ENCODE measurements at places on chromosomes 6 and 20. TPM values are rescaled to one million over a fixed set of nuclear protein-coding genes. Genes with fewer than 3 reads are reported as not detected.

Gene CLPSL2
- polyA plus RNA-seq, result not detected

Gene FAM162B
- 8.0 TPM for polyA plus RNA-seq

Gene CLIC5
- polyA plus RNA-seq, result 16.5 TPM

Gene TMEM74B
- polyA plus RNA-seq, result 4.9 TPM

Gene COX4I2
- polyA plus RNA-seq, result 9.2 TPM

Gene HLA-DPA1
- polyA plus RNA-seq, result 34.8 TPM

Gene PRR18
- 1.4 TPM for polyA plus RNA-seq

Gene LY6G6D
- not detected for polyA plus RNA-seq

Gene CLVS2
- polyA plus RNA-seq, result 0.04 TPM

Gene VNN1
- 0.14 TPM for polyA plus RNA-seq

Gene HLA-DQA2
- 1.3 TPM for polyA plus RNA-seq

Gene YIPF3
- 87.5 TPM for polyA plus RNA-seq

Gene ADTRP
- 0.49 TPM for polyA plus RNA-seq

Gene VWA7
- polyA plus RNA-seq, result 2.5 TPM

Gene WFDC12
- polyA plus RNA-seq, result not detected

Gene OR2H2
- polyA plus RNA-seq, result not detected

Gene XKR7
- polyA plus RNA-seq, result 0.05 TPM

Gene LY6G6F
- polyA plus RNA-seq, result not detected

Gene TRIM38
- 6.4 TPM for polyA plus RNA-seq

Gene PRDM13
- not detected for polyA plus RNA-seq

Gene BHLHE23
- not detected for polyA plus RNA-seq

Gene DSTN
- polyA plus RNA-seq, result 216 TPM

All from hindlimb muscle (tissue), 1 donor.